NCI-H1417 (cell line): ENCODE measurements at places on chromosomes 2 and 18.

DNA sequence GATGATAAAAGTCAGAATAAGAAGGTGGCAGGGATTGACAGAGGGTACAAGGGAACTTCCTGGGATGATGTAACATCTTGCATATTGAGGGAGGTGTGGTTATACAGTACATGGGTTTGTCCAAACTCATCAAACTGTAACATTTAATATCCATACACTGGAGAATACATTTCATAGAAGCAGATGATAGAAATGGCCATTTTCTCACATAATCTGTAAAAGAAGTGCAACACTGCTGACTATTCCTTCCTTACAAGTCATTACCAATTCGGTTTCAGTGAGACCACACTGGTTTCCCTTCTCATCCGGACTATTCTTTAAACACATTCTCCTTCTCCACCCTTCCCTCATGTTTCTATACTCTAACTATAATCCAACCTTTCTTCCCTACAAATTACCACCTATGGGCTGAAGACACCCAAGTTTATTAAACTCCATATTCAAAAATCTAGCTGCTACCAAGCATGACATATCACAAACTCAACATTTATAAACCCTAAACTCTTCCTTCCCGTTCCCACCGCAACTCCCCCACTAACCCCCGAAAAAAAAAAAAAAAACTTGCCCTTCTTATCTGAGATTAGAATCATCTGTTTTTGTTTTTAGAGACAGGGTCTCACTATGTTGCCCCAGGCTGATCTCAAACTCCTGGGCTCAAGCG is 1.6 kb downstream of the COX7A2L start:
- no peak for DNase-seq

DNA sequence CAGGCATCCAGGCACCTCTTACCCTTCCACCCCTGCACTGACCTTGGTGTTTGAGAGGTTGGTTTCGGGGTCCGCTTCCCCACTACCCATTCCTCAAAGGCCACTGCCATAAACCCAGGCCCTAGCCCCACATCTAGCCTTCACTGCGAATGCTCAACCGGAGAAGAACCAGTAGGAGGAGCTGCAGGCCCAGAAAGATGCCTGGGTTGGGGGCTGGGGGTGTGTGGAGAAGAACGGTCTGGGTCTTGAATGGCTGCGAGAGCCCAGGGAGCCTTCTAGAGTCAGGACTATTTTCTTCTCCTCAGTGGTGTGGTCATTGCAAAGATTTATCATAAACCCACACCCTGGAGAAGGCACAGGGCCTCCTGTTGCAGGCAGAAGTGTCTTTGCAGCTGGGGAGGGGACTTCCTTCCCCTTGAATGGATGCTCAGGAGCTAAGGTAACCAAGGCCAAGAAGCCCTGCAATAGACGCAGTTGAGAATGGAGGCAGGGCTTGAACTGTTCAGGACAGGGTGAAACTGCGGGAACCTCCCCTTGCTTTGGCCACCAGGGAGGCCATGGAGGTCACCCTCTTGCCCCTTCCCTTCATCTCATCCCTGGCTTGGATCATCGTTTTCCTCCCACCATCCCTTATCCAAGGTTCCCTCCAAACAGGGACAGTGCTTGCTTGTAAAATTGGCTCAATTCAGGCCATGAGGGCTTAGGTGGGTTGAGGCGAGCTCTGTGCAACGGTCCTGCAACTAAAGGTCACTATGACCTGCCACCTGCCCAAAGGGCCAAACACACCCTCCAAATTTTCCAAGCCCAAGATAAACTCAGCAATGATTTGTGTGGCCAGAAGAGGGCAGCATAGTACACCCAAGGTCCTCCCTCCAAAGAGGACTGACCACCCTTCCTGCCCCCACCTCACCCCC is 20.9 kb downstream of the THNSL2 start:
- peak; percentile 57 for DNase-seq

GRCh38 chr2:224039770-224040440 is 819 bp upstream of the SERPINE2 start:
- peak; percentile 71 for DNase-seq

GRCh38 chr18:56118422-56118821 is 520.0 kb downstream of the TXNL1 start:
- DNase-seq, result no peak

- no peak for DNase-seq
These were observed 39.5 kb upstream of the RTN4 start for GRCh38 chr2:55089726-55090125.

GRCh38 chr2:1772471-1773267 is 28.4 kb upstream of the PXDN start:
- no peak for DNase-seq

DNA sequence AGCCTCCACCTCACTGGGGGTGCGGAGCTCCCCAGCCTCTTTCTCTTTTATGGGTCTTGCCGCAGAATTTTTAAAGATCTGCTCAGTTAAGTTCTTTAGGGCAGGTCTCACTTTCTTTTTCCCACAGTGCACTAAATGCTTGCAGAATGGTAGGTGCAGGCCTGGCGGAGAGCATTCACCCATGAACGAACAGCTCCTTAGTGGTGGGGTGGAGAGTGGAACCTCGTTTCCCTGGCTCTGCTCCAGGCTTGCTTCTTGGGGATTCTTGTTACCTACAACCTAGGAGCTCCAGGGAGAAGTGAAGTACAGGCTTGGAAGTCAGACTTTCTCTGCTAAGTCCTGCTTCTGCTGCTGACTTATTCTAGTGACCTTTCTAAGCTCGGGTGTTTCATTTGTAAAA is 70.3 kb upstream of the PXDN start:
- DNase-seq, result peak; percentile 24

- no peak for DNase-seq
These were observed 197.4 kb downstream of the VAPA start for GRCh38 chr18:10111191-10111590.

DNA sequence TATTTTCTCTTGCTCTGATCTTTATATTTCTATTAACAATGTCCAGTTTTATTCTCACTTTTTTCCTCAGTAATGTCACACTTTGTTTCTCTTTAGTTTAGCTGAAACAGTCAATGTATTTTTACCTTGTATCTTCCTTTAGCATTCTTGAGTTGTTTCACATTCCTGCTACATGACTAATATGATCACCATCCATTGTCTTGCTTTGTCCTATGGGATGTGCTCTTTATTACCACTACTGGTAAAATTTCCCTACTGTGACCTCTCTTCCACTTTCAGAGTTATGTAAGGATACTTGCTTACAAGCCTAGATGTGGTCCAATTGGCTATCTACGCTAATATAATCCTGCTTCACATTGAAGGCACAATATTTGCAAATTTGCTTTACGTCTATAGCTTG is 457.9 kb downstream of the PIK3C3 start:
- no peak for DNase-seq

- DNase-seq, result no peak
These were observed 800 bp downstream of the IL1RL2 start for GRCh38 chr2:102187496-102188150.

GRCh38 chr18:25726298-25726697 is 364.1 kb downstream of the SS18 start:
- DNase-seq, result peak; percentile 50

- DNase-seq, result no peak
These were observed 8.0 kb upstream of the SF3B1 start for GRCh38 chr2:197442857-197443256.

GRCh38 chr18:36752929-36753865 is 75.6 kb downstream of the TPGS2 start:
- peak; percentile 14 for DNase-seq

DNA sequence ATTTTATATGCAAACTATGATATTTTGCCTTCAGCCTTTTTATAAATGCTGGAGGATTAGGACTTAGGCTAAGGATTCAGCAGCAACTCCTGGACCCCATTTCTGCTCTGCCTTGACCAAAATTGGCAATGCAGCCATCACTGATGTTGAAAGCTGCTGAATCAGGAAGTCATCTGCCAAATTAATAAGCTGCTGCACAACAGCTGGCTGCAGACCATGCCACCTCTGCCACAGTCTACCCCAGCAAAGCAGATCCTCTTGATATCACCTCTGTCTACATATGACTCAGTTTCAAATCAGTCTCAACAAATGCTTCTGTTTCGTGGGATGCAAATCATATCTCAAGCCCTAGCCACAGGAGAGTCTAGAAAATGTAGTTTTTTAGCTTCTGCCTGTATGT is 7.1 kb upstream of the SOS1 start:
- no peak for DNase-seq

DNA sequence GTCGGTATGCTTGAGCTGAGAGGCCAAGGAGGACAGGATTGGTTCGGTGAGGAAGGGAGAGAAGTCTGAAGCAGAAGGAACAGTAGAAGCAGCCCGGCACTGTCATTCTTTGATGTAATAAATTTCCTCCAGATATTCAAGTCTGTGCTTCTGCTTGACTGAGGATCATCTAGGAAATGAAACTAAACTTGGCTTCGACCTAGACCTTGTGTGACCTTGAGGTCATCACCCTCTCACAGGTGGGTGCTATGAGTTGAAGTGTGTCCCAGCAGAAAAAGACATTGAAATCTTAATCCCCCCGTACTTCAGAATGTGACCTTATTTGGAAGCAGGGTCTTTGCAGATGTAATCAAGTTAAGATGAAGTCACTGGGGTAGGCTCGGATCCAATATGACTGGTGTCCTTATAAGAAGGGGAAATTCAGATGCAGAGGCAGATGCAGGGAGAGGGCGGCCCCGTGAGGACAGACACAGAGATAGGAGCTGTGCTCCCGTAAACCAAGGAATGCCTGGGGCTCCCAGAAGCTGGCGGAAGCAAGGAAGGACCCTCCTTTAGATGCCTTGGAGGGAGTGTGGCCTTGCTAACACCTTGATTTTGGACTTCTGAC is 49.0 kb downstream of the PRKCE start:
- DNase-seq, result no peak

DNA sequence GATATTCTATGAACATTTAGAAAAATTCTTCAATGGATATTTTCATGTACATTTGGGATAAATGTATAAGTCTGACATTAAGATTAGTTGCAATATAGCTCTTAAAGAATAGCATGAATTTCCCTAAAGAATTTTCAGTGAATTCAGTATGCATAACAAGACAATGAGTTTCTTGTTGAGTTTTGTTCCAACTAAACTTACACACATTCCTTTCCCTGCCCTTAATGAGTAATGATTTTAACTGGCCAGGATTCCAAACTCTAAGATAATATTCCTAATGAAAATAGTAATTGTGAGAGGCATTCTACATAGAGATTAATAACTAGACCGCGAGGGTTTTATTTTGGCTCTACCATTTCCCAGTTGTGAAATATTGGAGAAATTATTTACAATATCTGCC is 390.3 kb upstream of the GALNT5 start:
- DNase-seq, result no peak

DNA sequence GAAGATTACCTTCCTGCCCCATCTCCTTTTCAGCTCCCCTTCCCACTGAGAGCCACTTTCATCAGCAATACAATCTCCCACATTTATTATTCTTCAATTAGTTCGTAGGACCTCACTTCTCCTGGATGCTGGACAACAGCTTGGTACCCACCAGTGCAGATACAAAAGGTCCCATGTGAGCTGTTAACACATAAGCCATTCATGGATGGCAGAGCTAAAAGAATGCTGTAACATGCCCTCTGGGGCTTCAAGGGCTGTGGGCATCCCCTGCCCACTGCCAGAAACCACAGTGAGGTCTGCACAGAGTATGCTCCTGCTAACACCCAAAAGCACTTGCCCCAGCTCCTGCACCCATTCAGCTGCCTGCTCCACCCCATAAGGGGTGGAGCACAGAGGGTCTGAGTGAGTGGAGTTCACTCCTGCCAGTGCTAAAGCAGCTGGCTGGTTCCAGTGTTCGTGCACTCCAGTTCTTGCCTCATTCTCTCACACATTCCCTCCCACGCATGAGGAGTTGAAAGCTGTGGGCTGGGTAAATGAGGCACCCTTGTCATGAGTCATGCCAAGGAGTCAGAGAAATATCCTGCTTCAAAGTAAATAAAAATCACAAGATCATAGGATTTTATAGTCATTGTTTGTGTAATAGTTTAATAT is 305.9 kb upstream of the TMEFF2 start:
- no peak for DNase-seq

DNA sequence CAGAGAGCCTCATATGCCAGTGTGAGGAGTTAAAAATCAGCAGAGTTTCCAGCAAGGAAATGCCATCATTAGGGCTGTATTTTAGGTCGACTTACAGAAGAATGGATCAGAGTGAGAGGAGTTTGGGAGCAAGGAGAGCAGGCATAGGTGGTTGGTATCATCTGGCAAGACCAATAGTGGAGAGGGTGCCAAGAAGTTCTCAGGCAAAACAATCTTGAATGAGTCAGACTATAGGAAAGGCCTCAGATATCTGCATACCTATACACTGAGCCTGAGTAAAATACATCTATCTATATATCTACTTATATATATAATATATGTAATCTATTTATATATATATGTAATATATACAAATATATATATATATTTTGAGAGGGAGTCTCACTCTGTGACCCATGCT is 57.3 kb downstream of the TMEFF2 start:
- DNase-seq, result no peak

- DNase-seq, result no peak
These were observed 184.3 kb downstream of the CTNNA2 start for GRCh38 chr2:79697200-79697599.

- DNase-seq, result no peak
These were observed 73.5 kb upstream of the C2orf15 start for GRCh38 chr2:99067871-99068625.

GRCh38 chr2:1654696-1655374 is 89.5 kb downstream of the PXDN start:
- no peak for DNase-seq

DNA sequence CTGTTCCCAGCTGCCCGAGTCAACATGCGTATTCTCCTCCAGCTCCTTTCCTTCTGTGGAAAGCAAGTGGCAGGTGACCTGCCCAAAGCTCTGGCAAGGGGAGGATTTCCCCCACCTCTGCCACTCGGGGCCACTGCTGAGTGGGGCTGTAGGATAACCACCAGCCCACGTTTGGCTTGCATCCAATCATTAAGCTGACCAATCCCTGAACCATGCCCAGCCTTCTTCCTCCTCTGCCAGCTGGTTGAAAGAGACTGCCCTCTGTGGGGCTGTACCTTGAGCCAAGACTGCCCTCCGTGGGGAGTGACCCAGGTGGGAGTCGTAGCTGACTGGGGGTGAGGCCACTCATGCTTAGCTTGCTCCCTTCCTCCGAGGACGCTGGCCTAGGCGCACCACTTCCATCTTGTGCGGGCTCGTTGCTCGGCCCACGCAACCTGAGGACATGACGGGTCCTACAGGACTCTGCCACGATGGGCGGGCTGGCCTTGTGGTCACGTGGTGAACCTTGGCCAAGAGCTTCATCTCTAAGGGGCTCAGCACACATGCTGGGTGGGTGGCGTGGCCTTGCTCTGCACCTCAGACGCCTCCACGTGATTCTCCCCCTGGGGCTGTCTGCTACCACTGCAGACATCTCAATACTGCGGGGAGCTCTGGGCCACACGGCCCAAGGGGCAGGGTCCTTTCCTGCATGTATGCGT is 112.1 kb downstream of the NDUFA10 start:
- no peak for DNase-seq
